ENCODE measurements at places on chromosomes 7 and 10.

DNA sequence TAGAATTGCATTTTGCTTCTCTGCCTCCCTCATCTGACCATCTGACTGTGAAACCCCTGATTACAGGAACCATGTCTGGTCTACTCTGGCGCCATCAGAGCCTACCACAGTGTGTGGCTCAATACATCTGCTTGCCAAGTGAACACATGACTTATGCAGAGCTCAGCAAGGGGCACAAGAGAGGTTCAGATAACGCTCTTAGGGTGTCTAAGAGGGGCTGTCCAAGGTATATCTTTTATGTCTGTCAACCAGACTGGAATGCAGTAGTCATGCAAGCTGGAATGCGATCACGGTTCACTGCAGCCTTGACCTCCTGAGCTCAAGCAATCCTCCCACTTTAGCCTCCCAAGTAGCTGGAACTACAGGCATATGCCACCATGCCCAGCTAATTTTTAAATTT lies 10.3 kb upstream of the RRP12 start:
- DNase-seq, result no peak

GRCh38 chr10:70312972-70313371 lies 29.2 kb upstream of the NPFFR1 start:
- DNase-seq, result no peak

DNA sequence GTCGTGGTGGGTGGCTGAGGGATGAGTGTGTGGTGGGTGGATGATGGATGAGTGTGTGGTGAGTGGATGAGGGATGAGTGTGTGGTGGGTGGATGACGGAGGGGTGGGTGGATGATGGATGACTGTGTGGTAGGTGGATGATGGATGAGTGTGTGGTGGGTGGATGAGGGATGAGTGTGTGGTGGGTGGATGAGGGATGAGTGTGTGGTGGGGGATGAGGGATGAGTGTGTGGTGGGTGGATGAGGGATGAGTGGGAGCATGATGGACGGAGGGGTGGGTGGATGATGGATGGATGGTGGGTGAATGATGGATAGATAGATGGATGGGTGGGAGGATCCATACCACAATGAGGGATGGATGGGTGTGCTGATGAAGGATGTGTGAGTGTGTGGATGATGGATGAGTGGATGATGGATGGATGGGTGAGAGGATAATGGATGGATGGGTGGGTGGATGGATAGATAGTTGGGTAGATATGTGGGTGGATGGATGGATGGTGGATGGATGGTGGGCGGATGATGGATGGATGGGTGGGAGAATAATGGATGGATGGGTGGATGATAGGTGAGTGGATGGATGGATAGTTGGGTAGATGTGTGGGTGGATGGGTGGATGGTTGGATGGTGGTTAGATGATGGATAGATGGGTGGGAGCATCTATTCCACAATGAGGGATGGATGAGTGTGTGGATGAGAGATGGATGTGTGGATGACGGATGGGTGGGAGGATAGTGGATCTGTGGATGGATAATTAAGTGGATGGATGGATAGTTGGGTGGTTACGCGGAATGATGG lies 266.8 kb downstream of the CELF2 start:
- DNase-seq, result no peak

- DNase-seq, result no peak
Observed at GRCh38 chr7:151689196-151689971, 169.7 kb upstream of the RHEB start.

GRCh38 chr10:77350711-77351119 lies 286.9 kb downstream of the KCNMA1 start:
- DNase-seq, result no peak

DNA sequence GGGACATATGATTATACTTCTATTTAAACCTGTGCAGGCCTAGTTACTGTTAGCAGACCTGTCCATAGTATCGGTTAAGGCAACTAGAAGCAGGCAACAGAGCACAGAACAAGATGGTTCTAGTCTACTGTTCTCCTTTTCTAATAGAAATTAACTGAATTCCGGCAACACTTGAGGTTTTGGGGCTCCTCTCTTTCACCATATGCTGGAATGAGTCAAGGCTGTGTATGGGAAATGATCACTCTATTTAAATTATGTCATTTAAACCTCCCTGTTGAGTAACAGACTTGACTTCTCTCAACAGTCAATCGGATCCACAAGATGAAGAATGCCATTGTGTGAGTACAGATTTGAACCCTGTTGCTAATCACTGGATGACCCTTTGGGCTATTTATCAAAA lies 6.2 kb upstream of the OTUD1 start:
- no peak for DNase-seq

DNA sequence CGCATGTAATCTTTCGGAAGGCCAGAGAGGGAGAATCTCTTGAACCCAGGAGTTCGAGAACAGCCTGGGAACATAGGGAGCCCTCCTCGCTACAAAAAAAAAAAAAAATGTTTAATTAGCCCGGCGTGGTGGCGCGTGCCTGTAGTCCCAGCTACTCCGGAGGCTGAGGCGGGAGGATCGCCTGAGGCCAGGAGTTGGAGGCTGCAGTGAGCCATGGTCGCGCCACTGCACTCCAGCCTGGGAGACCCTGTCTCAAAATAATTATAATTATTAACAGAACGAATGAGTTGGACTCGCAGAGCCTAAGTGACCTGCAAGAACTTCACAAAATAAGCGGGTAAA lies 794 bp downstream of the PCGF6 start:
- no peak for DNase-seq

DNA sequence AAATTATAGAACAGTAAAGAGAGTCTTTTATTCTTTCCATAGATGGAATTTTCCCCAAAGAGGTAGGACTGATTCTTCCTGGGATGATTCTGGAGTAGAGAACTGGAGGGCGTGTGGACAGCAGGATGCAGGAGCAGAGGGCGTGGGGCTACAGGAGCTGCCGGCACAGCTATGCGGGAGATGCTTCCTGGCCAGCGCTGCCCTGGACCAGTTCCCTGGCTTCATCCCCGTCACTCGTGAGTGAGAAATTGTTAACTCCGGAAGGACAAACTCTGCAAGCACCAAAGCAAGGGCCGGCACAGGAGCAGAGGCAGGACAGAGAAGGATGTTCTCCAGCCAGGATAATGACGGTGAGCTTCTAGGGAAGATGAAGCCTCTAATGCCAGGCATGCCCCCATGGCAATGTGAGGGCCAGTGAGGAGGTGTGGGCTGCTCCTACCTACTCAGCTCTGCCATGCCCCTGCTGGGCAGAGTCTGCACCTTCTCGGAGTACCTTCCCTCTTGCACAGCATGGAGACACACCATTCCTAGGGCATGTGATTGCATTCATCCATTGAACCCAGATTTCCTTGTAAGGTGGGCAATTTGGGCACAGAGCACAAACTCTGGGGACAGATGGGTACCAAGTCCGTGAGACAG lies 760.9 kb upstream of the IGFBP3 start:
- no peak for DNase-seq

DNA sequence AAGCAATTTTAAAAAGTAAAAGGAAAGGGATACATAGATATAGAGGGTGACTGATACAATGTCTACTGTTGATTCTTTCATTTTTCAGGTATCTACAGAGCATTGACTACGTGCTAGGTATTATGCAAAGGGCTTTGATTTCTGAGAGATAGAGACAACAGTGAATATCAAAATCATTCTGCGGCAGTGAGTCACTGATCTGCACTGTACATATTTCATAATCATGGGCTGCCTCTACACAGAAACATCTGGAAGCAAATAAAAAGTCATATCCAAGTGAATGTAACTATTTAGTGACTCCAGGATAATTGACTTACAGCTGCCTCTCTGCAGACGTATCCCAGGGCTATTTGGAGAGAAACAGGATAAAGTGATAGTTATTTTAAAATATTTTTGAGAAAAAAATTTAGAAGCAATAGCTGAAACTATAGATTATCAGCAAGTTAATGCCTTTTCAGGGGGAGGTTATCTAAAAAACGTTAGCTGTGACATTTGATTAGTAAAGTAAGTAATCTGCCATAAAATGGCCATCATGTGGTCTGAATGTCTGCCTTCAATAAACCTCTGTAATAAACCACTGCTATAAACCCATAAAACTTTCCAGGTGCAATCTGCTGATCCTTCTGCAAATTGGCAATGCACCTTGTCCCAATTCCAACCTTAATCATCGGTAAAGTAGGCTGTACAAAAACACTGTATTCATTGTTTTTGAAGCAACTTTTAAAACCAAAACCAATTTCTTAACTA lies 43.7 kb downstream of the CPXM2 start:
- DNase-seq, result no peak

- DNase-seq, result no peak
Observed at GRCh38 chr7:28629216-28629842, 217.0 kb downstream of the CREB5 start.

DNA sequence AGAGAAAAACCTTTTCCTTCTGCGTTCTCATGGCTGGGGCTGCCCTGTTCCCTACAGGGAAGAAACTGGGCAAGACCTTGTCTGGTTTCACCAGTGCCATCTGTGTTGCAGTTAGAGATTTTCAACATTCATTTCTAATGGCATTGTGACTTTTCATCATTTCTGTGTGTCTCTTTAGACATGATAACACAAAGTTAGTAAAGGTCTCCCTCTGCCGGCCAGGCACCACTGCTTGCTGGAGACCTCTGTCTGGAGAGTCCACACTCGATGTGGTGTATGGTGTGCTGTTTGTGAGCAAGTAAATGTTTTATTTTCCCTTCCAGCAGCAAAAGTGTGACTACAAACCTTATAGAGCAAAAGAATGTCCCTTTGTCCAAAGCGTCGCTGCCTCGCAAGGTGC lies 213.5 kb downstream of the PAXIP1 start:
- DNase-seq, result no peak
